Left kidney (tissue), 8 donors: ENCODE measurements at places on chromosomes 7 and 10. TPM values are rescaled to one million over a fixed set of nuclear protein-coding genes. Genes with fewer than 3 reads are reported as not detected.

Gene NKX1-2
- not detected for polyA plus RNA-seq

Gene GRM3
- polyA plus RNA-seq, result 0.13 TPM

Gene SPDYE18
- 0.85 TPM for polyA plus RNA-seq

DNA sequence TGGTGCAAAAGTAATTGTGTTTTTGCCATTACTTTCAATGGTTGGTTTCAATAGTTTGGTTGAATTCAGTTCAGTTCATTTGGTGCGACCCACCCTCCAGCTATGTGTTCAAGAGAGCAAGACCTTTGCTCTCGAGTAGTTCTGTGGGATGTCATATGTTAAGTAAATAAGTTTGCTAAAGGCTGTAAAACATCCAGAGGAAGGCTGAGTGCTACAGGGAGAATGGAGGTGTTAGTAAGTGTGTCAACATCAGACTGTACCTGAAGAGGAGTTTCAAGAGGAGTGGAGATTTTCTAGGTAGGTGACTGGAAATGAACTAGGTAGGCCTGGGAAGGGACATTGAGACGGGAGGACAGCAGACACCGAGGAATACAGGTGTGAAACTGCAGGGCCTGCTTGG is 147.7 kb downstream of the SH2D4B start:
- DNase-seq, result no peak

- peak; percentile 86 for DNase-seq
Measured at GRCh38 chr7:129218514-129219062, 6.2 kb upstream of the AHCYL2 start.

DNA sequence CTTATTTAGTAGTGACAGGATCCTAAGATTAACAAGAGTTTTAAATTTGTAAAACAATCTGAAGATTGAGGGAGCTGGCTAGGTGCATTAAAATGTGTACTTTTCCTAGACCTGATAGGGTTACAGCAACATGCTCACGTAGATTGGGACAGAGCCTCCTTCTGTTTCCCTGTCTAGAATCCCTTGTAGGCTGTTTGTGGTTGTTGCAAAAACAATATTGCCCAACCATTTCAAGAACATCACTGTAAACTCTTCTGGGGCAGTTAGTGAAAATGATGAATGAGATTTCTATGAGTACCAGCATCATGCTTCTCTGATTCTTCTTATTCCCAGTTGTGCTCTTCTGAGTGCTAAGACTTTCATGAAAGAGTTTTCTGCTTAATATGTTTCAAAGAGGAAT is 14.7 kb upstream of the CPED1 start:
- no peak for DNase-seq

GRCh38 chr10:132514821-132515520 is 22.6 kb upstream of the INPP5A start:
- no peak for DNase-seq

GRCh38 chr10:133276435-133277201 is at the start of gene ADAM8:
TSS of gene ADAM8 (minus strand) at chr10:133276868. CDS start at chr10:133276817, 51 bp downstream.
- no peak for DNase-seq

- no peak for DNase-seq
Measured at GRCh38 chr7:107993891-107994291, 9.1 kb downstream of the LAMB1 start.

DNA sequence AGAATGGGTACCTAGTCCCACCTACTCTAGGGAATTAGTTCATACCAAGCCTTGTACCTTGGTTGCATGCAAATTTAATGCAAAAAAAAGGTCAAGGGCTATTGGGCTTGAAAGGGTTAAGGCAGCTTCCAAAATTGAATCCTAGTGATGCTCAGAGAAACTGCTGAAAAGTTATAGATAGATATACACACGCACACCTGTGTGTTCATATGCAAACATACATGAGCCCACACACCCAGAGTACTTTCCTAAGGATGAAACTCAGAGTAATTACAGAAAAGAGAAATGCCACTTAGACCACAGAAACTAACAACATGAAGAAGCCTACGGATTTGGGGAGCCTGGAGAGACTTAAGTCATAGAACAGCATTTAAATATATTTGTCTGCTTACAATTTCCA is 1.5 kb downstream of the SLC25A13 start:
- DNase-seq, result no peak
